Skin of body (tissue), 3 donors: ENCODE measurements at places on chromosomes 16 and 17.

- DNase-seq = peak; percentile 25
Observed at GRCh38 chr16:22321340-22322001, 24.3 kb downstream of the POLR3E start.

DNA sequence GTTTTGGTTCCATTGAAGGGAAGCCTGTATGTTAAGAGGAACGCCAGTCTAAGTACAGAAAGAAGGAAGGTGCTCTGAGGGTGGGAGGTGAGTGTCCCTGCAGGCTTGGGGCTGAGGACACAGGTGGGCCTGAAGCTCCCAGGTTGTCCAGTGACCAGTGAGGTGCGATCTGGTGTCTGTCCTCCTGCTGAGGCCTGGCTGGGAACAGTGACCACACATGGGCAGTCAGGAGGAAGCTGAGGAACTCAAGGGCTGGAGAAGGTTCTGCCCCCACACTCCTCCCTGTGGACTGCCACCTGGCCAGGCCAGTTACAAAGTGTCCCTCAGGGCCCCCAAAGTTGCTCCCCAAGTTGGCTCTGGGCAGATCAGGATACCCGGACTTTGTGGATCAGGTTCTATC lies 102.1 kb downstream of the N4BP1 start:
- no peak for DNase-seq

GRCh38 chr16:31714903-31715504 lies 158.6 kb upstream of the ZNF267 start:
- DNase-seq = no peak

DNA sequence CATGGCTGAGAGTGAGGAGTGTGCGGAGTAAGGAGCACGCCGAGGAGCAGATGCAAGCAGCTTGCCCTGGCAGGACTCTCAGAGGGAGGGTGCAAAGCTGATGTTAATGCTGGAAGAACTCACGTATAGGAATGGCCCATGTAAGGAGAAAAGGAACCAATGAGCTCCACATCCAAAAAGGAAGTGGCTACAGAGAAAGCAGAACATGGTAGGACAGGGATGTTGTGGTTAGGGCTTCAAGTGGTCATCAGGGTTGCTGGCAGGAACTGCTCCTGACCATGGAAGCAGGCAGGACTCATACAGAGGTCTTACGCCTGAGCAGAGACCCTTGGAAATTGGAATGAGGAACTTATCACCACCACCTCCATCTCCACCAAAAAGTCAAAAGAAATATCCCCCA lies 5.2 kb downstream of the MYO1D start:
- DNase-seq = no peak

- DNase-seq = no peak
Observed at GRCh38 chr16:4261557-4262172, 11.2 kb downstream of the TFAP4 start.

GRCh38 chr16:68851601-68852000 lies 8.3 kb downstream of the TANGO6 start:
- DNase-seq = peak; percentile 26
